Umbilical cord (tissue), 2 donors: ENCODE measurements at places on chromosomes 6 and 20. TPM values are rescaled to one million over a fixed set of nuclear protein-coding genes. Genes with fewer than 3 reads are reported as not detected.

PRSS35 gene
- total RNA-seq: 34.7 TPM

RAD21L1 gene
- 19.5 TPM for total RNA-seq

RPS21 gene
- total RNA-seq: 549 TPM

CHMP4B gene
- total RNA-seq: 24.6 TPM

STMND1 gene
- 6.3 TPM for total RNA-seq

ADGB gene
- 0.48 TPM for total RNA-seq

BHLHE23 gene
- total RNA-seq: 2.6 TPM

OR12D3 gene
- 3.6 TPM for total RNA-seq

ME1 gene
- total RNA-seq: 6.5 TPM

TBP gene
- 15.9 TPM for total RNA-seq

PSMB9 gene
- 0.72 TPM for total RNA-seq

CD109 gene
- 37.6 TPM for total RNA-seq

LST1 gene
- total RNA-seq: not detected

TCP11 gene
- total RNA-seq: not detected

CD93 gene
- 46.7 TPM for total RNA-seq

RSPO3 gene
- 1.2 TPM for total RNA-seq

TAPBP gene
- 29.4 TPM for total RNA-seq

OTOR gene
- 1.7 TPM for total RNA-seq

AKAP12 gene
- total RNA-seq: 161 TPM

TMEM239 gene
- 1.2 TPM for total RNA-seq

TCF15 gene
- total RNA-seq: 0.48 TPM

PGC gene
- total RNA-seq: 0.96 TPM

JPH2 gene
- 129 TPM for total RNA-seq

GATA5 gene
- 0.48 TPM for total RNA-seq

FAM83B gene
- total RNA-seq: 3.6 TPM

SMLR1 gene
- 0.72 TPM for total RNA-seq

CYP39A1 gene
- 11.8 TPM for total RNA-seq

PRRT1 gene
- total RNA-seq: 1.2 TPM

CEP85L gene
- 26.7 TPM for total RNA-seq

PDYN gene
- total RNA-seq: 1.4 TPM

BNIP5 gene
- total RNA-seq: 1.2 TPM

GPX5 gene
- total RNA-seq: 4.6 TPM

PDSS2 gene
- 6.3 TPM for total RNA-seq

PLN gene
- total RNA-seq: 177 TPM

BTNL2 gene
- total RNA-seq: not detected

MARCKS gene
- 152 TPM for total RNA-seq

ROS1 gene
- 12.0 TPM for total RNA-seq

SLC26A8 gene
- 3.1 TPM for total RNA-seq

FGD2 gene
- 6.5 TPM for total RNA-seq

AGPAT4 gene
- total RNA-seq: 54.2 TPM

KCNK5 gene
- total RNA-seq: not detected

SULF2 gene
- 69.3 TPM for total RNA-seq

IL17F gene
- not detected for total RNA-seq

HLA-DQA1 gene
- total RNA-seq: not detected

COL11A2 gene
- total RNA-seq: 0.72 TPM

OGFR gene
- total RNA-seq: 13.7 TPM
